ENCODE measurements at places on chromosomes 3 and 15. TPM values are rescaled to one million over a fixed set of nuclear protein-coding genes. Genes with fewer than 3 reads are reported as not detected.

- DNase-seq: no peak
Observed at GRCh38 chr3:75985432-75985831, 200.1 kb upstream of the ZNF717 start.

- no peak for DNase-seq
Observed at GRCh38 chr15:67244971-67245478, 9.4 kb downstream of the AAGAB start.

- DNase-seq: no peak
Observed at GRCh38 chr3:146544929-146545528, 622 bp upstream of the PLSCR1 start.

DNA sequence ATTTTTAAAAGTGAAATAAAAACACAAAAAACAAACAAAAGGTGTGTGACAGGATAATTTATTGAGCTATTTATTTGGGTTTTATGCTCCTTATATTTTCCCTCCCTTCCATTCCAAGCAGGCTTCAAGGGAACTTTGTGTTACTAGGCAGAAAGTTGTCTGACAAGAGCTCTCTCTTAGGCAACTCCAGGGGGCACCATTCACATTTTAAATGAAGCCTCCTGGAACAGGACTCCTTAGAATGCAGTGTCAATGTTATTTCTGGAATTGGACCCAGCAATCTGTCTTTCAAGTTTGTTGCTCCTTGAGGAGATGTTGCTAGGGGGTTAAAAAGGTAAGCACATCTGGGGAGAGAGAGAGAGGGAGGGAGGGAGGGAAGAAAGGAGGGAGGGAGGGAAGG lies 5.4 kb upstream of the RFX7 start:
- DNase-seq: peak; percentile 13

DNA sequence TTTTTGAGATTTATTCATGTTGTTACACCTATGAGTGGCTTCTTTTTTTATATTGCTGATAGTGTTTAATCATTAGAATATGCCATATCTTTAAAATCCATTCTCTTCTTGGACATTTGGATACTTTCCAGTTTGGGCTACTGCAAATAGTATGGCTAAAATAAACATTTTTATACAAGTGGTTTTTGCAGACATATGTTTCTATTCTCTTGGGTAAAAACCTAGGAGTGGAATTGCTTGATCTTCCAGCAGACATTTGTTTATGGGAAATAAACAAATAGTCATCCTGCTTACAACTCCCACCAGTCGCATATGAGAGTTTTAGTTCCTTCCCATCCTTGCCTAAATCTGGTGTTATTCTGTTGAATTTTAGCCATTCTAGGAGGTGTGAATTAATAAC lies 193.1 kb downstream of the ALCAM start:
- no peak for DNase-seq

DNA sequence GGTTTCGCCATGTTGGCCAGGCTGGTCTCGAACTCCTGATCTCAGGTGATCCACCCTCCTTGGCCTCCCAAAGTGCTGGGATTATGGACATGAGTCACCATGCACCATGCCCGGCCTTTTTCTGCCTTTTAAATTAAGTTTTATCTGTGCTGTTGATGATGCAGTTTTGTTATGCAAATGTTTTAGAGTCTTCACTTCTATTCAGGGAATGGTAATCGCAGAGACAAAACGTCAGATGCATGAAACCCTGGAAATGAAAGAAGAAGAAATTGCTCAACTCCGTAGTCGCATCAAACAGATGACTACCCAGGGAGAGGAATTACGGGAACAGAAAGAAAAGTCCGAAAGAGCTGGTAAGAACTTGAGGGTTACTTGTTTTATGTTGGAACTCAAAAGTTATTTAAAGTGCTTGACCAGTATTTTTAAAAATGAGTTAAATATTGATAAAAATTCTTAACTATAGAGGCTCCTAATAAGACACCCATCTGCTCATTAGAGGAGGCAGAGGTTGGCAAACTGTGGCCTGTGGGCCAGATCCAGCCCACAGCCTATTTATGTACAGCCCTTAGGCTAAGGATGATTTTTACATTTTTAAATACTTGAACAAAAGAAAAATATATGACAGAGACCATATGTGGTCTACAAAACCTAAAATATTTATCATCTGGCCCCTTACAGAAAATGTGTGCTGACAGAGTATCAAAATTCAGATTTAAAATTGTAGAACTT lies 127.8 kb upstream of the LRRFIP2 start:
- DNase-seq: no peak

DNA sequence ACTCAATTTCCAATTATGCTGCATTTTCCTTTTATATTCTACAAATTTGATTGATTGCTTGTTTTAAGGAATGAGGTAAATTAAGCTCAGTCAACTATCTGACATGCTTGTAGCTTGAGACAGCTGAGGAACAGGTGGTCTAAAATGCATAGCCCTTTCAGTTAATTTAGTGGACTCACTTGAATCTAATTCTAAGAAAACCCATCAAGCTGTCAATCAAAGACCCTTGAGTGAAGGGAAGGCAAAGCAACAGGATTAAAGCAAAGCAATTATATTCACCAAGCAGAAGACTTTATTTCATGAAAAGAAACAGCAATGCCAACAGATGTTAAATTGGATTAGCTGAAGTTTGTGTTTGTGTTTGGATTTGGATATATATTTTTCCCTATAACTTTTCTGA lies 228.5 kb downstream of the ARPP21 start:
- DNase-seq: no peak

GRCh38 chr3:39329493-39329892 lies at the start of gene CCR8:
TSS of gene CCR8 (plus strand) at chr3:39329709. CDS start at chr3:39332332, 2,623 bp downstream.
- DNase-seq: no peak

- DNase-seq: no peak
Observed at GRCh38 chr15:90305932-90306331, 40.5 kb downstream of the NGRN start.

GRCh38 chr15:63350178-63350621 lies 31.4 kb downstream of the CA12 start:
- no peak for DNase-seq

FSIP1 gene
- 1.9 TPM for total RNA-seq

SMCO1 gene
- total RNA-seq: not detected

CLSTN2 gene
- 9.0 TPM for total RNA-seq

FOXL2 gene
- total RNA-seq: not detected

FILIP1L gene
- 35.4 TPM for total RNA-seq

ACOX2 gene
- 125 TPM for total RNA-seq

KPNA1 gene
- 32.7 TPM for total RNA-seq

All from transverse colon (tissue), 4 donors.